ENCODE measurements at places on chromosomes 1 and 21.

DNA sequence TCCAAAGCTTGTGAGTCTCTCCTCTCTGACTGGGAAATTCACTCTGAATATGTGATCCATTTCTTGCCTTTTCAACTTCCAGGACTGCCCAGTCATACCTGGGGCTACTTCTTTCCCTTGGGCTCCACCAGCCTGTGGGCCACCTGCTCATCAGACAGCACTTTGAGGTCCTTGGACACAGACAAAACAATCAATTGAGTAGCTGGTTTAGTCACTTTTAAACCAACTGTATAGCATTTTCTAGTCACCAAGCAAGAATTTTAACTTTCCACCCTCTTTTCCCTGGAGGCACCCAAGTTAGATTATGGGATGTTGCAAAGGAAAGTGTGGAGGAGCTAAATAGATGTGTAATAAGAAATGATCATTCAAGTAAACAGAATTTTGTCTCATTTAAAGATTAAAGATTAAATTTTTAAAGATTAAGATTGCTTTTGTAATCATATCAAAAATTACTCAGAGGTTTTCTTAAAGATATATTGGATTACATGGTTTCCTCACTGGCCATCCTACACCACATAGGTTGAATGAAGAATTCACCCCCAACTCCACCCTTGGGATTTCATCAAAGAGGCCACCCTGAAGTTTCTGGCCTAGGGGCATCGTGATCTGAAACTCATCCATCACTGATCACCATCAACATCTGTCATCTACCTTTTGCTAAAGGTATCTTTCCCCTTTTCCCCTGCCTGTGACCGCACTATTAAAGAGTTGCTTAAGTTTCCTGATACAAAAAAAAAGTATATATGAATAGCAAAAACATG, 219.2 kb upstream of the NR5A2 start:
- no peak for DNase-seq

GRCh38 chr1:235888119-235888643, 21.5 kb upstream of the LYST start:
- DNase-seq: no peak

GRCh38 chr1:84442256-84442655, 36.8 kb upstream of the RPF1 start:
- DNase-seq: peak; percentile 59

DNA sequence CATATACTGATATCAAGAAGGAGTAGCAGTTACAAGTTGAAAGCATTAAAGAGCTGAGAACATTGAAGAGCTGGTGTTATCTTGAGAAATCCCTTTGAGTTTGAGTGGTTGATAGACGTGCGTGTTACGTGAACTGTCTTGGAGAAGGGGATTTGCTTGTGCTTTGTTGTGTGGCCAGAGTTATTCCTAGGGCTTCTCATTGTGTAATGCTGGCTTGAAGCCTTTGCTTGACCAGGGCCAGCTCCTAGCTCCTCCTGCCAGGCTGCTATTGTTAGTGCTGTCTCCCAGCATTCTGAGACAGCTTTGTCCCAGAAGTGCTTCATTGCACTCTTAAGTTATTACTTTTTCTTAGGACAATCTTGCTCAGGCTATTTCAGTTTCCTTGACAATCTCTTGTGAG, 116.2 kb upstream of the KCNK2 start:
- DNase-seq: peak; percentile 59

DNA sequence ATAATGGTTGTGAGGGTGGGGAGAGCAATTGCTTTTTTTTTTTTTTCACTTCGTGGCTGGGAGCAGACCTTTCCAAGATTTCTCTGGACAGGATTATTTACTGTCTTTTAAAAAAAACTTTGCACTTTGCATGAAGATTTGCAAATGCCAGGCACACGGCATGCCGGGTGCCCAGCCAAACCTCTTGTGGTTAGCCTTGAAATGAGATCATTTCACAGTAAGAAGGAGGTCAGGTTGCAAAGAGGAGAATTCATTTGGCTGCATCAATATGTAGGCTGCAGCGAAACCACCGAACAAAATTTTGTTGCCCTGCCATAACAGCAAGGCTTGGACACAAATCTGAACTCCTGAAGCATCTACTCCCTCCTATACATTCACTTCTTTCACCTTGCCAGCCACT, 36.5 kb upstream of the KCND3 start:
- no peak for DNase-seq

GRCh38 chr21:17512253-17513213, at the start of gene CXADR:
CXADR (plus strand) TSS chr21:17513043; CDS start chr21:17513130, 87 bp downstream.
- DNase-seq: peak; percentile 77

GRCh38 chr1:7301664-7301981, 469.5 kb upstream of the VAMP3 start:
- DNase-seq: no peak

- no peak for DNase-seq
Observed at GRCh38 chr1:17949511-17949910, 158.1 kb upstream of the IGSF21 start.

- no peak for DNase-seq
Observed at GRCh38 chr1:67213948-67214347, 47.7 kb downstream of the IL23R start.

- DNase-seq: no peak
Observed at GRCh38 chr1:230970432-230970831, 8.2 kb downstream of the TTC13 start.

DNA sequence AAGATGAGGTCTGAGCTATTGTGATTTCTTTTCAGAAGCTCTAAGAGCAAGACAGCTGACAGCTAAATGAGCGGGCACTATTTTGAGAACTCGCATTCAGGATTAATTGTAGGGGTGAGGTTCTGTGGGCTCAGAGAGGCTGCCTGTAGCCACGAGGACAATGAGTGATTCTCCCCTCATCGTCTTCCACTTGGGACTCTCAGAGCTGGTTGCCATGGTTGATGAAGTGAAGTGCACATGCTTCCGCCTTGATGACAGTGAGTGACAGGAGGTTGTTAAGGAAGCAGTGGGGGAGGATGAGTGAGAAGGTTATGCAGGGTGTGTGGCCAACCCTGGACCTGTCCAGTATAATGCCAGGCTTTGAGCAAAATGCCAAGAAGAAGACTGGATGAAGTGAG, 341.7 kb downstream of the PCP4 start:
- no peak for DNase-seq

GRCh38 chr1:44811234-44811633, 2.9 kb downstream of the BTBD19 start:
- DNase-seq: no peak

- DNase-seq: no peak
Observed at GRCh38 chr1:67564193-67564592, 120.8 kb upstream of the GADD45A start.

DNA sequence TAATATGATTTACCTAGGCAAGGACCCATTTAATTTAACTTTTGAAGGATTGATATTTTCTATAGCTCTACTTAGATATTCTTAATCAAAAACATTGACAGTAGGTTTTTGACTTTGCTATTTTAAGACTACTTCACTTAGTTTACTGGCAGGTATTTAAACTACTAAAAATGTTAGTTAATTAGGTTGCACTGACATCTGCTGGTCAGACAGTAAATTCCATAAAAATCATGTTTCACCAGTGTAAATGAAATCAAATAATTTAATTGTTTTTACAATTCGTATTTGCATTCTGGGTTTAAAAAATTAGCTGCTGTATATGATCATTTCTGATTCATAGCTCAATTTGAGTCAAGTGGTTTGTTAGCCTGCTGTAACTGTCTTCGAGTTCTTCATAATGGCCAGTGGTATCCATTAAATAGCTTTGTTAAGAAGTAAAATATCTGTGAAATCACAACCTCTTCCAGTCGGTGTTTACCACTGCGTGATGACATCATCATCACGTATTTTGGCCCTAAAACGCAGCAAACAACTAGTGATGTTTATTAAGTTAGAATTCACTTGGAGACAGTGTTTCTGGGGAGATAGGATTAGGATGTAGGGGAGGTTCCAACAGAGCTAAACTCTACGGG, 26.2 kb downstream of the EXTL2 start:
- DNase-seq: peak; percentile 60

- DNase-seq: no peak
Observed at GRCh38 chr1:184739796-184740195, 14.9 kb downstream of the EDEM3 start.

DNA sequence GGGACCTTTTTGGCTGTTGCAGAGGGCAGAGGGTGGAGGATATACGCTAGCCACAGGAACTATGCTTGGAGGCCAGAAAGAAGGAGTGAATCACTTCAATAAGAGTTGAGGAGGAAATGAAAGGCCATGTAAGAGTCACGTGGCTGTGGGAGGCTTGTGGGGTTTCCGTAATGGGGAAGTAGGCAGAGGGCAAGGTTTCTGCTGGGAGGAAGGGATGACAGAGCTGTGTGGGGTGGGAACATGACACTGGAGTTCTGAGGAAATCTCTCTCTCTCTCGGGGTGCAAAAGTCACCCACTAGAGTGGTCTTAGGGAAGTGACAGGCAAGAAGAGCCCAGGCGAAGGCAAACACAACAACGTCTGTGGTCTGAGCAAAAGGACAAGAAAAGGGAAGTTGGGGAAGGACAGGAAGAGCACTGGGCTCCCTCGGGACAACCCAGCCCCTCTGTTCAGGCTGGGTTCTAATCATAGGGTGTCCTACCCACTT, 3.9 kb upstream of the CD1C start:
- peak; percentile 78 for DNase-seq
